ENCODE measurements at places on chromosomes 5 and 9.

DNA sequence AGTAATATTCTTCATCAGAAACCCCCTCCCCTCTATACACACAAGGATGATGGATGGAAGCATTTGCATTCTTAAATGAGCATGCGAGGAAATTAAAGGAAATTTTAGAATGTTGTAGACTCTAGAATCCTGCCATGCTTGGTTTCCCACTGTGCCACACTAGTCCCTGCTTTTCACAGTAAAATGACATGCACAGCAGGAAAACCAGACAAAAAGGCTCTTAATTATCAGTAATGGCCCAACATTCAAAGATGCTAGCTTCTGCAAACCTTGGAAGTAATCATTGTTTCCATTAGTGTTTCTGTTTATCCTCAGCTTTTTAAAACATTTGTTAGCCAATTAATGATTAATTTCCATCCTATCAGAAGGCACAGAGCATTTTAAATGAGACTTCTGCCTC is 255.8 kb downstream of the SLCO4C1 start:
- DNase-seq: no peak

- no peak for DNase-seq
These were observed 280.0 kb upstream of the MAP3K1 start for GRCh38 chr5:56535347-56535746.

- DNase-seq: no peak
These were observed 25.6 kb downstream of the SH3RF2 start for GRCh38 chr5:145962001-145962400.

- DNase-seq: no peak
These were observed 16.6 kb downstream of the FLT4 start for GRCh38 chr5:180632768-180633167.

GRCh38 chr5:1770443-1770802 is 29.2 kb downstream of the MRPL36 start:
- no peak for DNase-seq

- DNase-seq: no peak
These were observed 192.6 kb upstream of the PRDM9 start for GRCh38 chr5:23314827-23315226.

DNA sequence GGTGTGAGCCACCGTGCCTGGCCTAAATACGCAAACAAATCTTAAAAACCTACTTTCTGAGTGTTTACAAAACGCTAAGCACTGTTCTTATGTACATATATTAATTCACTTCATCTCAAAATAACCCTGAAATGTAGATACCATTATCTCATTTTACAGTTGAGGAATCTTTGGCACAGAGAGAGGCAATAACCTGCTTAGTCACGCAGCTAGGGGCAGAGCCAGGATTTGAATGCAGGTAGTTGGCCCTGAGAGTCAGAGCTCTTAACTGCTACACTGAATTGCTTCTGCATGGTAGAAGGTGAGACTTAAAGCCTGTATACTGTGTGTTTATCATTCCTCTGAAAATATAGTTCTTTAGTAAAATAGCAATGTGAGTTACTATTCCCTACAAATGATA is 21.9 kb downstream of the ARHGEF37 start:
- DNase-seq: no peak

DNA sequence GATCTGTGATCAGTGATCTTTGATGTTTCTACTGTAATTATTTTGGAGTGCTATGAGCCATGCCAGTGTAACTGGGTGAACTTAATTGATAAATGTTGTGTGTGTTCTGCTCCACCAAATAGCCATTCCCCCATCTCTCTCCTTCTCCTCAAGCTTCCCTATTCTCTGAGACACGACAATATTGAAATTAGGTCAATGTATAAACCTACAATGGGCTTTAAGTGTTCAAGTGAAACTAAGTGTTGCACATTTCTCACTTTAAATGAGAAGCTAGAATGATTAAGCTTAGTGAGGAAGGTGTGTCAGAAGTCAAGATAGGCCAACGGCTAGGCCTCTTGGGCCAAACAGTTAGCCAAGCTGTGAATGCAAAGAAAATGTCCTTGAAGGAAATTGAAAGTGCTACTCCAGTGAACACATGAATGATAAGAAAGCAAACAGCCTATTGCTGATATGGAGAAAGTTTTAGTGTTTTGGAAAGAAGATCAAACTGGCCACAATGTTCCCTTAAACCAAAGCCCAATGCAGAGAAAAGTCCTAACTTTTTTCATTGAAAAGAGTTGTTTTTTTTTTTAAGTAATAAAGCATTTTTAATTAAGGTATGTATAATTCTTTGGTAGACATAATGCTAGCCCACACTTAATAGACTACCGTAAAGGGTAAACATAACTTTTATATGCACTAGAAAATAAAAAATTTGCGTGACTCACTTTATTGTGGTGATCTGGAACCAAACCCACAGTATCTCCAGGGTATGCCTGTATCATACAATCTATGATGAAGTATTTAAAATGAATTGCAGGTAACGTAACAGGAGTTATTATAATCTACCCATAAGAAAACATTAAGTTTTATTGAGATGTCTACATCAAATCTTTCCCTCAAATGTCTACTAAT is 42.5 kb upstream of the ALDH1A1 start:
- DNase-seq: no peak

DNA sequence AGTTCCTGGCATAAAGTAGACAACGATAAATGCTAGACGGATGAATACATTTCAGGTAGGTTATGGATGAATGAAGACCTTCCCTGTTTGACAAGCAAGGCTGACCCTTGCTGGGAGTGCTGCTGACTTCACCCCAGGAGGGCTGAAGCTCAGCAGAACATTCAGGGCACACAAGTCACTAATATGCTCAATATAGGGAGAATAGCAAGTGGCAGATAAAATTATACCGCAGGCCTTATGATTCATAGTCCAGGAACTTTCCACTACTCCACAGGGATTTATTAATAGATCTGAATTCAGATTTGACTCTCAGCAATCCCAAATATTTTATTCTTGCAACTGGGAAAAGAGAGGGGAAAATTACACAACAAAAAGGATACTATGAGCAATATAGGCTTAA is 38.2 kb upstream of the GRAMD2B start:
- DNase-seq: no peak

GRCh38 chr5:88895681-88896501 is 12.9 kb upstream of the MEF2C start:
- no peak for DNase-seq

DNA sequence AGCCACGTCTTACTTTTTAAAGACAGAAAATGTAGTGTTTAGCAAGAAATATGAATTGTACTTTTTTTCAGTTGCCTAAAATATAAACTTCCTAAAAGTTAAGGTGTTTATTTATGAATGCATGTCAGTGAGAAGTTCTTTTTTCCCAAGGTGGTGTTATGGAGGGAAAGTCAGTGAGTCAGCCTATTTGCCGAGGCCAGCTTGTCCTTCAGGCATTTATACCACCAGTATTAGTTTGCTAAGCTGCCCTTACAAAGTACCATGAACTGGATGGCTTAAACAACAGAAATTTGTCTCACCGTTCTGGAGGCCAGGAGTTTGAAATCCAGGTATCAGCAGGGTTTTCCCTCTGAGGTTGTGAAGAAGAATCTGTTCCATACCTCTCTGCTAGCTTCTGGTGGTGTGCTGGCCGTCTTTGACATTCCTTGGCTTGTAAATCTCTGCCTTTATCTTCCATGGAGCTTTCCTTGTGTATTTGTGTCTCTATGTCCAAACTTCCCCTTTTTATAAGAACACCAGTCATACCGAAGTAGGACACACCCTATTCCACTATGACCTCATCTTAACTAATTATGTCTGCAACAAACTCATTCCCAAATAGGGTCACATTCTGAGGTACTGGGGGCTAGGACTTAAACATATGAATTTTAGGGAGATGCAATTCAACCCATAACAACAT is 38.4 kb downstream of the PRKACG start:
- no peak for DNase-seq

DNA sequence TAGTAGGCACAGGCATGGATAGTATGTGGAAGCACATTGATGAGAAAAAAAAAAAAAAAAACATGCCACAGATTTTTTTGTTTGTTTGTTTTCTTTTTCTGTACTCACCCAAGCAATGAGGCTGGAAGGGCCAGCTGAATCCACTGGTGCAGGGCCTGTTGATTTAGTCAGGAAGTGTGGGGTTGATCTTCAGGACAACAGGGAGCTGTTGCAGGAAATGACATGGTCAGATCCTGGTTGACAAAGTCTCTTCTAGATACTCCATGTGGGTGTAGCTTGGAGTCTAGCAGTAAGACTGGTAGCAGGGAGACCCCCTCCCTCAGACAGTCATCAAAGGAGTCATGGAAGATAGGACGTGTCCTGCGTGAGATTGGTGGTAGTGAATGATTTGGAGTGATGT is 191.8 kb downstream of the PAPPA start:
- DNase-seq: no peak

DNA sequence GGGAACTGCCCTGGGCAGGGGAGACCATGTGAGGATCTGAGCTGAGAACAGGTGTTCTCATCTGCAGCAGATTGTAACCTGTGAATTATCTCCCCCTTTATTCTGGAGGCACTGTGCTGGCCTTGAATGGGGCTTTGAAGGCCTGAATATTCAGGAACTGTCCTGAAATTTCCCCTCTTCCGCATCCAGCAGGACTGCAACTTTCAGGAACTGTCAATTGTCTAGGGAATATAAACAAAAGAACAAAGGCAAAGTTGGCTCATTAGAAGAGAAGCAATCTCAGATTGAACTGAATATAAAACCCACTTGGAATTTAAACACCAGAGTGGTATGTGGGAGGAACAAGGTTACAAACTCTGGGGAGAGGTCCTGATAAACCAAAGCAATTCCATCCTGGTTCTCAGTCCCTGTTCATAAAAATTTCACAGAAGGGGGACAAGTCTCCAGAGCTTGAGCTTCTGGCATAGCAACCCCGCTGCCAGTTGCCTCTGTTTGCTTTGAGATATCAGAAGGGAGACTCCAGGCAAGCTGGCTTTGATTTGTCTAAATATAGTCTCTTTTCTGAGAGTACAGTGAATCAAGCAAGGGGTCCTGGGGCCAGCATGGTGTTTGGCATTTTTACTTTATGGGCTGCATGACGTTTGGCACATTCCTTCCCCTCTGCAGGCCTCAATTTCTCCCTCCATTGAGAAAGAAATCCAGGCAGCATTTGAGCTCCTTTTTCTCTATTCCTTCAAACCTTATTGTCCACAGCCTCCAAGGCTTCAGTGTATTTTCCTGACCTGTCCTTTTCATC is 47.5 kb downstream of the ADRB2 start:
- no peak for DNase-seq

- no peak for DNase-seq
These were observed 64.8 kb downstream of the SMIM23 start for GRCh38 chr5:171850324-171850947.

GRCh38 chr5:90917928-90918668 is 359.5 kb downstream of the ADGRV1 start:
- no peak for DNase-seq

DNA sequence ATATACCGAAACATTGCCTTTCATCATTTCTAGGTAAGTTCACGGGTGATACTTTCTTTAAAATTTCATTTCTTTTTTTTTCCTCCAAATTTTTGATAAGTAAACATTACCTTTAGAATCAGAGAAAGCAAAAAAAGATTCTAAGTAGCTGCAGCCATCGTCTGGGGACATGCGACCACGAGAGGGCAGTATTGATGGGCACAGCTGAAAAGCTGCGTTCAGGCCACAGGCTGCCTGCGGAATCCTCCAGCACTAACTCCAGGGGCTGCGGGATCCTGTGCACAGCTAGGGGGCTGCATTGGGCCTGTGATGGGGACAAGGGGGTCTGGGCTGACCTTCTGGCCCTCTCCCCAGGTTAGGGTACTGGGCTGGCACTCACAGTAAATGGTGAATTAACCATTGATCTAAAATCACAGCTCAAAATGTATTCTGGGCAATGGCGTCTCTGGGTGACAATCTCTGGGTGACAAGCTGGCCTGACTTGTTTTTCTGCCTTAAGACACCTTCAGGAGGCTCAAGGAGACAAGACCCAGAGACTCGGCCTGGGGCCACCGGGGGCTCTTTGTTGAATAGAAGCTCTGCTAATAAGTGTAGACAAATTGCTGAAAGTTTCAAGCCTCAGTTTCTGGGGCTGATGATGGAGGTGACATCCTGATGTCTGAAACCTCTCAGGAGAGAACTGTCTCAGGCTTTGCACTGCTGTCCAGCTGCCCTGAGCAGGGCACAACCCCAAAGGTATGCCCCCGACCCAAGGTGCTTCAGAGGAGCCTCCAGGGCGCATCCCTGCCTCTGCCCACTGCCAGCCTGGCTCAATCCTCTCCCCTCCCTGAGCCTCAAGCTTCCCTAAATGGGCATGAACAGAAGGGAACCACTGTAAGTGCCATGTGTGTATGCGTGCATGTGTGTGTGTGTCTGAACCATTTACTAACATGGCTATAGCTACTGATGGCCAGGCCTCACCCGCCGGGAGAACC is 44.3 kb upstream of the SARDH start:
- DNase-seq: no peak

GRCh38 chr5:10493884-10494283 is 52.2 kb downstream of the ROPN1L start:
- DNase-seq: no peak

DNA sequence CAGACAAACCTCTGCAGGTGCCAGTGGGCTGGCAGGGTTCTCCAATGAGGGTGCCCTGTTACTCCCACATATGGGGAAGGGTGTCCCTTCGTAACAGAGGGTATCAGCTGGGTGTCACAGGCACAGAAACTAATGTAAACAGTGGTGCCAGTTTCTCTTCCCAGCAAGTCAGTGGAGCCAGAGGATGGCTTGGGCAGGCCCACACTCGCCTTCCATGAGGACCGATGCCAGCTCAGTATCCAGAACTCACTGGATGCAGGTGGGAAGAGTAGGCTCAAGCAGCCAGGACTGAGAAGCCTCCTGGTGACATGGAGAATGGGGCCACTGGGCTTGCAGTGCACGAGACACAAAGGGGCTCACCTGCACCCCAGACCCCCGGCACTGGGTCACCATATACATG is 30.4 kb downstream of the FSTL4 start:
- no peak for DNase-seq

- no peak for DNase-seq
These were observed 17.2 kb downstream of the CENPP start for GRCh38 chr9:92342825-92343488.

DNA sequence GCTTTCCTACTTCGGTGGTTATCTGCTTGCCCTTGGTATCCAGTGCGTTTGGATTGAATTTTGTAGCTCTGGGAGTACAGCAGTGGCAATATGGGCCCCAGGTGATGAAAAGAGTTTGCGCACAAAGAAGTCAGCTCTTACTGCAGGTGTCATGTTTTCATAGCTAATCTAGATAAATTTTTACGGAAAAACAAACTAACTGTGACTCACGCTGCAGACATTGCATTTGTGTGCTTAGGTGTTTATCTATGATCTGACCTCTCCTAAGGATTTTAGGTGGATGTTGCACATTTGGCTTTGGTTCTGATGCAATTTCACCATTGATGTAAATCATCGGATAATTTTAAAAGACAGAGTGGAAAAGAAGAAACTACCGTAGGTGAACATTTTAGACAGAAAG is 92.1 kb downstream of the VCAN start:
- DNase-seq: no peak

DNA sequence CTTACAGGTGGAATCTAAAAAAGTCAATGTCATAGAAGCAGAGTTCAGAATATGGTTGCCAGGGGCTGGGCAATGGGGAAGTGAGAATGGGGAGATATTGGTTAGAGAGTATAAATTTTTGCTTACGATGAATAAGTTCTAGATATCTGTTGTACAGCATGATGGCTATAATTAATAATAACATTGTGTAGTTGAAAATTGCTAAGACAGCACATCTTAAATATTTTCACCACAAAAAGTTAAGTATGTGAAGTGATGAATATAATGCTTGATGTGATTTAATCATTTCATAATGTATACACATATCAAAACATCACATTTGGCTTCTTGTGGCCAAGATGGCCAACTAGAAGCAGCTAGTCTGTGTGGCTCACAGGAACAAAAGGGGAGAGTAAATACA is 425.9 kb upstream of the ACO1 start:
- DNase-seq: no peak

- no peak for DNase-seq
These were observed 31.9 kb downstream of the IPPK start for GRCh38 chr9:92637886-92638620.
